ENCODE measurements at places on chromosomes 7 and 10.

DNA sequence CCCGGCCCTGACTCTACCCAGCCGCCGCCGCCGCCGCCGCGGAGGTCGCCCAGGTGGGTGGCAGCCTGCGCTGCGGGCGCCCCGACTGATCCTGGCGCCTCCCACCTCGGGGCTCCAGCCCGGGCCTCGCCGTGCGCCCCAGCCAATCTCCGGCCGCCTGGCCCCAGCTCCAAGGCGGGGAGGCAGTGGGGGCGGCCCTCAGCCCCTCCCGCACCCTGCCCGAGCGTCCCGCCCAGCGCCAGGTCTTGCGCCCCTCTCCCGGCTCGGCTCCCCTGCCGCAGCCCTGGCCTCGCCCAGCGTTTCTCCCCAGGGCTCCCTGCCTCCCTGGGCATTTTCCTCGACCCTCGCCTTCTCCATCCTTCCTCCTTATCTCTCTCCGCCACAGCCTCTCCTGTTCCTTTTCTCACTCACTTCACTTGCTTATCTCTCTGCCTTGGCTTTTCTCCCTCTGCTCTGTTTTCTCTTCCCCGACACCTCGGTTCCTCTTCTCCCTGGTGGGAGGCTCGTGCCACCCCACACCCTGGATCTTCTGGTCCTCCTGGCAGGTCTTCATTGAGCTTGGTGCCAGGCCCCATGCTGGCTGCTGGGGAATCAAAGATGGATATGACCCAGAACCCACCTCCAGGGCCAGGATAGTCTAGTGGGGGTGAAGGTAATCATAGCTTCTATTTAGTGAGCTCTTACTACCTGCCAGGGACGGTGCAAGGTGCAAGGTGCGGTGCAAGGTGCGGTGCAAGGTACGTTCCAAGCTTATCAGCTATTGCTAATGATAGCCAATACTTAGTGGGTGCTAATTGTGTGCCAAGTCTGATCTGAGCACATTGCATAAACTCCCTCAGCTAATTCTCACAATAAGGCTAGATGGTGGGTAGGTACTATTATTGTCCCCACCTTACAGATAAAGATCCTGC, at the start of gene SFRP5:
Gene SFRP5, minus strand, starts transcription at position 87 of the 911 bp plus-strand sequence. CDS start 166 bp downstream, outside the sequence.
- DNase-seq: no peak

GRCh38 chr10:123784646-123785045, 107.0 kb downstream of the CPXM2 start:
- no peak for DNase-seq

DNA sequence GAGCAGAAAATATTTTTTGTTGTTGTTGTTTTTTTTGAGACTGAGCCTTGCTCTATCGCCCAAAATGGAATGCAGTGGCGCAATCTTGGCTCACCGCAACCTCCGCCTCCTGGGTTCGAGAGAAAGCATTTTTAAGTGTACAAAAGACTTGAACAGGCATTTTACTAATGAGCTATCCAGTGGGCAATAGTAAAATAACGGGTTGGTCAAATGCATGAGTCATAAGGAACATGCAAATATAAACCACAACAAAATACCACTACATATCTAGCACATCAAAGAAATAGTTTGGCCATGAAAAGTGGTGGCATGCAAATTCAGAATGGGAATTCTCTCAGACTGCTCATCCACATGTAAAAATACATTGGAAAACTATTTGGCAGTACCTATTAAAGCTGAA, 71.7 kb upstream of the TMEM106B start:
- DNase-seq: no peak

DNA sequence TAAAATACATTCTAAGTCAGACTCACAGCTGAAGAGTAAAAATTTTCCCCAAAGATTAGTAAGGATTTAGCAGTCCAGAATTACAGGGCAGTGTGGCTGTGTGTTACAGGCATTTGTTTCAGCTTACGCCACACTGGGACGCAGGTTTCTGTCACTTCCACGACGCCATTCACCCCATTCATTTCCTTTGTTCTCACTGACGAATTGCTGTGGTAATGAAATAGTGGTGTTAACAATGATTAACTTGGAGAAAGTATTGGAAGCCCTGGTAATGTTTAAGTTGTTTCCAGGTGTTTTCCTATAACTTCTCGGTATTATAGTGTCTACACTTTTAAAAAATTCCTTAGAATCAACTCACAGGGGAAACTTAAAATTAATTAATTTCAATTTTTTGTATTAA, 370.9 kb downstream of the SH2D4B start:
- DNase-seq: no peak

DNA sequence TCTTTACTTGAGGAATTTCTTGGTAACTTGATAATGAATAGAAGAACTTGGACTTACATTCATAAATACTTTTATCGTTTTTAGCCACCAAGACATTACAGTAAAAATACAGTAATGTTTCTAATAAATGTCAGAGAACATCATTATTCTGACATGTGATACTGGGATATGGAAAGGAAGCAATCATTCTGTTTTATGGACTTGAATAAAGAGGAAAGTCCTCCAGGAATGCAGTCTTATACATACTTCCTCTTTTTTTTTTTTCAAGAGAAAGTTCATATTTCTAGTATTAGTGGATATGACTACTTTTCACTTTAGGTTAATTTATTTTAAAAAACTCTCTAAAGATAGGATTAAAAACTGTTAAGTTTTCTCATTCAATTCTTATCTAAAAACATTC, 220.0 kb upstream of the SEMA3C start:
- no peak for DNase-seq

- no peak for DNase-seq
Measured at GRCh38 chr10:89959433-89960110, 258.2 kb downstream of the KIF20B start.

- DNase-seq: no peak
Measured at GRCh38 chr7:36995776-36996175, 271.5 kb upstream of the AOAH start.

- peak; percentile 23 for DNase-seq
Measured at GRCh38 chr10:18658271-18659124, 733 bp upstream of the ARL5B start.

- no peak for DNase-seq
Measured at GRCh38 chr10:92239151-92239599, 51.7 kb downstream of the CPEB3 start.

- DNase-seq: no peak
Measured at GRCh38 chr10:69234447-69234846, 14.3 kb downstream of the HKDC1 start.

- DNase-seq: no peak
Measured at GRCh38 chr10:26790221-26790995, 70.3 kb downstream of the ABI1 start.

DNA sequence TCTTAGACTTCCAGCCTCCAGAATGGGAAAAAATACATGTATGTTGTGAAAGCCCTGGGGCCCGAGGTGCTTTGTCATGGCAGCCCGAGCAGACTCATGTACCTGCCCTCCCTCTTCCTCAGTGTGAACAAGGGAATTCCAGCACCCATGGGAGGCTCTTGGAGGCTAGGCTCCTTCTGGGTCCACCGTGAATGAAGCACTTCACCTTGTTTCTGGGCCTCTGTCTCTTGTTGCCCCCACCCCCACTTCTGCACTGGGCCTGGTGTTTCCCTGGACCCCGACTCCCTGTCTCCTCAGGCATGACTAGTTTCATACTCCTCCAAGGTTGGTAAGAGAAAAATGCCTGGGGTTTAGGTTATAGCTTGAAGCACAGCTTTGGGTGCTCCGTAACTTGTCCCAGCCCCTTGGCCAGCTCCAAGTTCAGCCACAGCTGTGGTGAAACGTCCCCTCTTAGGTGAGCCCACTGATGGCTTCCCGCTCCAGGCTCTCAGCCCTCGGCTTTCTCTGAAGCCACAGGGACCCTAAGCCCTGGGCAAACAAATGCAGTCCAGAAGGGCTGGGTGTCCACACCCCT, 30.2 kb upstream of the ARHGAP22 start:
- no peak for DNase-seq

GRCh38 chr7:467393-467828, 52.2 kb downstream of the PDGFA start:
- DNase-seq: peak; percentile 4

DNA sequence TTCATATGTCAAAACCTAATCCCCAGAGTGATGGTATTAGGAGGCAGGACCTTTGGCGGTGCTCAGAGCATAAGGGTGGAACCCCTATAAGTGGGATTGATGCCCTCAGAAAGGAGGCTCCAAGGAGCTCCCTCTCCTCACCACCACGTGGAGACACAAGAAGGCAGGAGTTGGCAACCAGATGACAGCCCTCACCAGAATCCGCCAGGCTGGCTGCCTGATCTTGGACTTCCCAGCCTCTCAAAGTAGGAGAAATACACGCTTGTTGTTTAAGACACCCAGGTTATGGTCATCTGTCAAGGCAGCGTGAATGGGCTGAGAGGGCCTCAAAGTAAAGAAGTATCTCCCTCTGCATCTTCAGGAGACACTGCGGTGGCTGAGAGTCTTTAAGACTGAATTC, 187.7 kb downstream of the TNS3 start:
- DNase-seq: no peak

DNA sequence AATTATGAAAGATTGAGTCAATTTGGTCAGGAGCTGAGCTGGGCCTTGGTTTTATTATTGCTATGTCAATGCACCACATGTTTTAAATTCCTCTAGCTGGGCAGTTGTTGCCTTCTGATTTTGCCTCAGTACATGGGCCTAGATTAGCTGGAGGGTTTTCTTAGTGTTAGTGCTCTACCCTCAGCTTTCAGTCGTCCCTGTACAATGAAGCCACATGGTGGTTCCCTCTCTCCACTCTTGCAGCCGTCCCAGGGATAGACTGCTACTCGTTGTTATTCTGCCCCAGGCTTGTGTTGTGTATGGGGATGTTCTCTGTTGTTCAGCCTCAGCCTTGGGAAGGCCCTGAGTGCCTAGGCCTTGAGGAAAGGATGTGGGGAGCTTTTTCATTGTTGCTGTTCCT, 37.0 kb downstream of the NHLRC2 start:
- DNase-seq: no peak

DNA sequence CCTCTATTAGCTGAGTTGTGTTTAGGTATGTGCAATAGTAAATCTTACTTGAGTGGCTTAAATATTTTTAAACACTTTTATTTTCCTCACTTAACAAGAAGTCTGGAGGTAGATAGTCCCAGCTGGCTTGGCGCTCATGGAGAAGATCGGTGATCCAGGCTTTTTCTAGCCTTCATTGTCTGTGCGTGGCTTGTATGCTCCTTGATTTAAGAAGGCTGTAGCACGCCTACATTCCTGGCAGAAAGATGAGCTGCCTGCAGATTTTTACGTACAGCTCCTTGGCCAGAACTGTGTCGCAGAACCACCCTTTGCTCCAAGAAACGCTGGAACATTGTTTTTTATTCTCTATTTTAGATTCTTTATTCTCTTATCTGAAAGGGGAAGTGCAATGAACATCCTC, 284.1 kb downstream of the KIF20B start:
- DNase-seq: no peak

All from activated CD4-positive, alpha-beta T cell treated with anti-CD3 and anti-CD28 coated beads for 36 hours (primary cell).